ENCODE measurements at places on chromosomes 12 and 14.

GRCh38 chr12:80862531-80862930 is 75.2 kb downstream of the LIN7A start:
- DNase-seq: no peak

GRCh38 chr12:130444986-130445385 is 107.3 kb downstream of the PIWIL1 start:
- no peak for DNase-seq

- DNase-seq: no peak
Observed at GRCh38 chr12:53747095-53747494, 4.7 kb downstream of the CISTR start.

DNA sequence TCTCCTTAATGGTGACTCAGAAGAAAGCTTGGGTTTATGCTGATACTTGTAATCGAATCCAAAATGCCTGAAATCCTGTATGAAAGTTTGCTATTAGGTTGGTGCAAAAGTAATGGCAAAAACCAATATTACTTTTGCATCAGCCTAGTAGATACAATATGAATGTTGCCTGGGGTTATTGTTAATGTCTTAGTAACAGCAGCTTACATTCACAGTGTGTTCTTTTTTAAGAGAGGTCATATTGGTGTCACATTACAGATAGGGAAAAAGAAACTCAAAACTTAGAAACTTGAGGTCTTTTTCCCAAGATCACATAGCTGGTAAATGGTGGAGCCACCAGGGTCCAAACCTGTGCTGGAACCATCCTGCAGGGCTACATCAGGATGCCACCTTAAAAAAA is 25.2 kb downstream of the SRGAP1 start:
- no peak for DNase-seq

- no peak for DNase-seq
Observed at GRCh38 chr12:88448337-88448915, 131.8 kb downstream of the KITLG start.

GRCh38 chr12:43277651-43278540 is 274.1 kb downstream of the ADAMTS20 start:
- DNase-seq: no peak

DNA sequence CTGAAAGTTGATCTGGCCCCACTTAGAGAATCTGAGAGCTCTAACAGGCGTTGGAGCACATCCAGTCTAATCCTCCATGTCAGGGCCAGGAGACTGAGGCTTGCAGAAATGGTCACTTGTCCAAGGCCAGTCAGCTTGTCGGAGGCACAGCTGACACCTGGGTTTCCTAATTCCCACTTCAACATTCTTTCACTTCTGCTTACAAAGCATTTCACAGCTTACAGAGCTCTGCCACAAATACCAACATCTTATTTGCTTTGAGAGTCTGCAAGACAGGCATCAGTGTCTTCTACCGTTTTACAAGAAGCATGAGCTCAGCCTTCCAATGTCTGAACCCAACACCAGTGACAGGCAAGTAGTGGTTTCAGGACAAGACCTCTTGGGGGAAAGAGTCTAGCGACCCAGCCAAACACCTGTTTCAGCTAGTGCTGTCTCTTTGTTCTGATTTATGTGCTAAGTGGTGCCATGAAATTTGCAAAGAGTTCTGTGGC is 31.8 kb downstream of the ISCA2 start:
- DNase-seq: no peak

Measured in neuronal stem cell (in vitro differentiated cells).